Stimulated activated CD8-positive, alpha-beta memory T cell treated with anti-CD3 and anti-CD28 coated beads, Interleukin-7, amount 100 ng/mL, for 1 hour (primary cell): ENCODE measurements at places on chromosomes 5 and 9.

DNA sequence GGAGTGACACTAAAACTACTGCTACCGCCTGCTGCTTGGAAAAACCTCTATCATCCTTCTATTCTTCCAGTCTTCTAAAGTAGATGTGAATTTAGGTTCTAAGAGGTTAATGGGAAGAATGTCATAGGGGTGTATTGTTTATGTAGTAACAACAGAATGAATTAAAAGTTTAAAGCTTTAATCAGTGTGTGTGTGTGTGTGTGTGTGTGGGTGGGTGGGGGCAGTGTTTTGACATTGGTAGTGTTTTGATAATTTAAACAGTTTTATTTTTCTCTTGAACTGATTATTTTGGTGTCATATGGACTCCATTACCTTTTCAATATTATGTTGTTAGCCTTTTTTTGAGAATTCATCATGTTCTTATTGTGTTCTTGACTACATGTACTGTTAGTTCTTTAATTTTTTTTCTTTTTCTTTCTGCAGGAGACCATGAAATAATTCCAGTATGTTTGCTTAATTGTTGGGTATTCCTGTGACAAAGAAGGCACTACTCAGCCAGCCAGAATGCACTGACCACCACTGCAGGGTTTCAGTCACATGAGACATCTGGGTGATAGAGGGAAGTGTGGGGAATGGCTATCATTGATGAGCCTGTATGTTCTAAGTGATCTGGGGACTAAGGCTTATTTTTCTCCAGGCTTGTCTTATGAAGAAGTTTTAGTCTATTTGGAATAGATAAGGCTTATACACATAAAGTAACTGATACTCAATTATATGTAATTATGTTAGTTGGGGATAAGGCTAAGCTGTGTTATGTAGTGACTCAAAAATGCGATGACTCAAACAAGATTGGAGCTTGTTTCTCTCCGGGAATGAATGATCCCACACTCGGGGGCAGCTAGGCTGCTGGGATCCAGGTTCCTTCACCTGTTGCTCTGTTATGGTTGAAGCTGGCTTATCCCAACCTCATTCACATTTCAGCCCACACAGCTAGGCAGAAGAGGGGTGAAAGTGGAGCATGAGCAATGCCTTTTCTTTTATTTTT is 50.2 kb upstream of the ACTBL2 start:
- DNase-seq = no peak

- no peak for DNase-seq
Measured at GRCh38 chr5:159310511-159310910, 19.8 kb downstream of the IL12B start.

GRCh38 chr9:100213730-100214477 is 114.9 kb downstream of the INVS start:
- DNase-seq = no peak

DNA sequence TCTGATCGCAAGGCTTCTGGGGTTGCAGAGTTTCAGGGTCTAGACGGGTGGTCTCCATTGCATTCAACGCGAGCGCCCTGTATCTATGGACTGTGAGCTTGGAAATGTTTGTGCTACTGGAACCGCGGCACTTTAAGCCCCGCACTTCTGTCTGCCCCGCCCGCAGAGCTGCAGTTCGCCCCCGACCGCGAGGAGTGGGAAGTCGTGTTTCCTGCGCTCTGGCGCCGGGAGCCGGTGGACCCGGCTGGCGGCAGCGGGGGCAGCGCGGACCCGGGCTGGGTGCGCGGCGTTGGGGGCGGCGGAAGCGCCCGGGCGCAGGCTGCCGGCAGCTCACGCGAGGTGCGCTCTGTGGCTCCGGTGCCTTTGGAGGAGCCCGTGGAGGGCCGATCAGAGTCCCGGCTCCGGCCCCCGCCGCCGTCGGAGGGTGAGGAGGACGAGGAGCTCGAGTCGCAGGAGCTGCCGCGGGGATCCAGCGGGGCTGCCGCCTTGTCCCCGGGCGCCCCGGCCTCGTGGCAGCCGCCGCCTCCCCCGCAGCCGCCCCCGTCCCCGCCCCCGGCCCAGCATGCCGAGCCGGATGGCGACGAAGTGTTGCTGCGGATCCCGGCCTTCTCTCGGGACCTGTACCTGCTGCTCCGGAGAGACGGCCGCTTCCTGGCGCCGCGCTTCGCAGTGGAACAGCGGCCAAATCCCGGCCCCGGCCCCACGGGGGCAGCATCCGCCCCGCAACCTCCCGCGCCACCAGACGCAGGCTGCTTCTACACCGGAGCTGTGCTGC is 1.0 kb downstream of the ADAMTS19 start:
- no peak for DNase-seq

- DNase-seq = no peak
Measured at GRCh38 chr5:119453040-119453373, 710 bp downstream of the HSD17B4 start.

DNA sequence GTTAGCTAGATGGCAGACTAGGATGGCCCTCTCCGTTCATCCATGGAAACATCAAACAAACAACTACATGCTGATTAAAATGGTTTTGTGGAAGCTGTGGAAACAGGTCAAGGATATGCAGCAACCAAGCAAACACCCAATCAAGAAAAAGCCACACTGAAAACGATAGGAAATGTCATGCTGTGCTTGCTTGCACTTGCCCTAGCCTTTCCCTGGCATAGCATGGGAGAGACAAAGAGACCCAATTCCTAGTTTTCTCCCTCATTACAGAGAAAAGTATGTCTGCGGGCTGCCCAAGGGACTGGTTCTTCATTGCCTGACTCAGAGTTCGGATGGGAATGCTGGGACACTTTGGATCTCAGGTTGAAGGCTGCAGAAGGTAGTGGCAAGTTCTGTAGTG is 98.7 kb downstream of the FANCC start:
- no peak for DNase-seq

DNA sequence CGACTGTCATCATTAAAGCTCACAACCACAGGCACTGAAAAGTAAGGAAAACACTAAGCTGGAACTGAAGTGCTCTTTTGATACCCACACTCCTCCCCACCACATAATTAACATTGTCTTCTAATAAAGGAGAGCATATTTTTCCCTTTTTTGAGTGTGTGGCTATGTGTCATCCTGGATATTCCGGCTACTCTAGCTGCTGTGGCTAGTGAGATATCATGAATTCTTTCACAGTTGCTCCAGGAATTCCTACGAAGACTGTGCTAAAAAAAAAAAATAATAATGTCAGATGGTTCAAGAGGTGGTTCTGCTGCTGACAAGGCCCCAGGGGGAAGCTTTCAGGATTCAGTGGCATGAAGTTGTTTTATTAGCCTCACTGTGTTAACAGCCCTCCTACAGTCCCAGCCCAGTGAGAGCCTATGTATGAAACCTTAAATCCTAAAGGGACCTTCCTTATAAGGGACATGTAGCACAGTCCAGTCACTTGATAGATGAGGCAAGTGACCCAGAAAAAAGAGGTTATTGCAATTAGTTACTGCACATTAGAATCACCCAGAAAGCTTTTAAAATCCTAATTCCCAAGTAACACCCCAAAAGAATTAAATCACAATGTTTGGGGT is 46.6 kb downstream of the TMEM252 start:
- DNase-seq = no peak

- no peak for DNase-seq
Measured at GRCh38 chr5:164013077-164013670, 507.8 kb downstream of the MAT2B start.

DNA sequence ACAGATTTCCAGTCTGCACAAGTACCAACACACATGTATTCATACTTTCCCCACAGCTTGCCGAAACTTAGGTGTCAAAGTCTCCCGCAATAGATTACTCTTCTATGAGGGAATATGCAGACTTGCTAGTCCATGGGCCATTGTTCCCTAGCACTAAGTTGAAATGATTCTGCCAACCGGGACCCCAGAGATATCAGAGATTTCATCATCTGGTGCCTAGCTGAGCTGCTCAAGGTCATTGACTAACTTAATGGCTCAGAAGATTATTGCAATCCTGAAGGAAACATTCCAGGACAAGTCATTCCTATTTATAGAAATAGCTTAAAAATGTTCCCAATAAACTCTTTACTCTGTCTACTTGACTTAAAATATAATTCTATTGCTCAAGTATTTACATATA is 202.6 kb downstream of the PIK3R1 start:
- no peak for DNase-seq

DNA sequence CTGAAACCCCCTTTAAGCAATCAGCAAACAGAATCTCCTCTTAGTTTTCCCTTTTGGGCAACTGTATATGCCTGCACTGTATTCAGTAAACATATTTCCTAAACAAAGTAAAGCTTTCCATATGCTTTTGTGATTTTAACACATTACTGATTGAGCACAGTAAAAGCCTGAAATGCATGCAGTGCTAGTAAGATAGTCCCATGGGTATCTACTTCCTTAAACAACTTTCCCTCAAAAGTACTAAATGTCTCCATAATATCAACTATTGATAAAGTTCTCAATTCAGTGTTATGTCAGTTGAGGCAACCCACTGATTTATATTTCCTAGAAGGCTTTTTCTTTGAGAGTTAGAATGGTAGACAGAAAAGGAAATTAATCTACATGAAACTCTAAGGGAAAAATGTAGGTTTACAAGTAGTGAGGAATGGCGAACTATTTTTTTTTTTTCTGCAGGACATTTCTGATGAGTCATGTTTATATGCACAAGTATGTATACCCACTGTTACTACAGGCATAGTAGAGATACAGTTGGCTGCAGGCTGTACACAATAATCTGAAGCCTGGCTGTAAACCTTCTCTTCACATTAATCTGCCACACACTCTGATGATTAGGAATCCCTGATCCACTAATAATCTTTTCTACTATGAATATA is 31.2 kb upstream of the CEP120 start:
- DNase-seq = no peak

GRCh38 chr9:113998525-113999255 is 79.4 kb downstream of the AMBP start:
- no peak for DNase-seq
